ENCODE measurements at places on chromosomes 2 and 18. TPM values are rescaled to one million over a fixed set of nuclear protein-coding genes. Genes with fewer than 3 reads are reported as not detected.
A peak's percentile ranks its signal among the peaks of the same experiment; 100 is the strongest.

DNA sequence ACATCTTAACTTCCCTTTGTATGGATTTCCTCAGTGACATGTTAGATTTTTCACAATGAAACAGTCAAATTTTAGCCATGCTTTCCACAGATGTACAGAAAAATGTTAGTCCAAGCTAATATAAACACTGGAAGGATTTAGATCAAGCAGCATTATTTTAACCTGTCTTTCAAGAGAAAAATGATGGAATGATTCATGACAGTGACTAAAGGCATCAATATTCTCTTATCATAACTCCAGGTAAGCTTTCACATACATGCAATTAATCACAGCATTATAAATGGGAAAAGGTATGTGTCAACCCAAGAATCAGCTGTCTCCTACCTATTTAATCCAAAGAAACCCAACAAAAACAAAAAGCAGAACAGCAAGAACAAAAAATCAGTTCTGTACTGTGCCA is 92.7 kb downstream of the NCKAP5 start:
- DNase-seq = no peak

GRCh38 chr2:132547090-132547687 is 122.8 kb downstream of the LYPD1 start:
- DNase-seq = peak; percentile 84

GRCh38 chr18:31317860-31318259 is at the start of gene DSG1:
TSS of gene DSG1 (plus strand) at chr18:31318160. CDS start at chr18:31318301, 141 bp downstream.
- no peak for DNase-seq

GRCh38 chr2:98935777-98936352 is at the start of gene CRACDL:
TSS of gene CRACDL (minus strand) at chr2:98936225. CDS start at chr2:98846800, 89,425 bp downstream.
- no peak for DNase-seq

The DNAJC5G gene
- not detected for total RNA-seq

The MAP3K19 gene
- 0.09 TPM for total RNA-seq

The TTC21B gene
- 36.8 TPM for total RNA-seq

- DNase-seq = no peak
Observed at GRCh38 chr2:123434546-123435395, 590.3 kb upstream of the CNTNAP5 start.

GRCh38 chr2:229084447-229084846 is 186.6 kb downstream of the PID1 start:
- DNase-seq = no peak

- no peak for DNase-seq
Observed at GRCh38 chr2:214575465-214575864, 164.6 kb downstream of the VWC2L start.

DNA sequence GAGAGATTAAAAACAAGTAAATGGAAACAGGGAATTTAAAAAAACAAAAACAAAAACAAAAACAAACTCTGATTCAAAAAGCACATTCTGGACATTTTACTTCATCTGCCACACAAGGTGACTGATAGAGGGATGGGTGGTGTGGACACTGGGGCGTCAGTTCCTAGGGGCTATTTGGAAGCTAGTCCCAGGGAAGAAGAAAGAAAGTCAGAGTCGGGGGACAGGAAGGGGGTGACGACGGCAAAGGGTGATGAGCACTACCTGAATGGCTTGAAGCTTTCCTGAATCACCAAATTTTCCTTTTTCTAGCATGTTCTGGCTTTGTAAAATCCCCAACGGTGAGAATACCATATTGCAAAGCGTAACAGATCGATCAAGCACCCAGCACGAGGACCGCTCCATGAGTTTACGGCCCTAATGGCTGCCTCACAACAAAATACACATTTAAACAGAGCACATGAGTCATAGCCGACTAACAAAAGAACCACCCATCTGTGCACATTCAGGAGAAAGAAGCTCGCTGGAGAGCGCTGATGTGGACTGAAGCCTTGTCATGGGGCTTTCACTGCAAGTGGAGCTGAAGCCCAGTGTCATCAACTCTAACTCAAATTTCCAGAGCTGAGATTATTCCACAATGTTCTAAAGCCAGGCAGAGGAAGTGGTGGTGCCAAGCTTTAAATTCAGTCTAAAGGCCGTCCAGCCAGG is 178.9 kb downstream of the LNPK start:
- no peak for DNase-seq

The UGT1A8 gene
- not detected for total RNA-seq

DNA sequence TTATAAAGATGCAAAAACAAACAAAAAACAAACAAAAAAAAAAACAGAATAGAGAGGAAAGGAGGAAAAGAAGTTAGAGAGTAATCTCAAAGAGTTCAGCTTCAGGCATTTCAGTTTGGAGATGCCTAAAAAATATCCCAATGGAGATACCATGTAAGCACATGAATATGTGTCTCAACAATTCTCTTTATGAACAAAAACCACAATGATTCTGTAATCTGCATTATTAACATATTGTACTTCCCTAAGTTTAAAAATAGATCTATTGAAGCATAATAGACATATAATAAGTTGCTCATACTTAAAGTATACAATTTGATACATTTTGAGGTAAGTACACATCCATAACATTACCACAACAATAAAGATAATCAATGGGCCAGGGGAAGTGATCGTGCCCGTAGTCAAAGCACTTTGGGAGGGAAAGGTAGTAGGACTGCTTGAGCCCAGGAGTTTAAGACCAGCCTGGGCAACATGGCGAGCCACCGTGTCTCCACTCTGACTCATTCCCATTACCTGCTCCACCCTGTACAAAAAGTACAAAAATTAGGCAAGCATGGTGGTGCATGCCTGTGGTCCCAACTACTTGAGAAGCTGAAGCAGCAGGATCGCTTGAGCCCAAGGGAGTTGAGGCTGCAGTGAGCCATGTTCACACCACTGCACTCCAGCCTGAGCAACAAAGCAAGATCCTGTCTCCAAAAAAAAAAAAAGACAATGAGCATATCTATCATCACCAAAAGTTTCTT is 158.9 kb downstream of the ATAD2B start:
- DNase-seq = no peak

- DNase-seq = no peak
Observed at GRCh38 chr18:44943311-44943881, 262.7 kb downstream of the SETBP1 start.

DNA sequence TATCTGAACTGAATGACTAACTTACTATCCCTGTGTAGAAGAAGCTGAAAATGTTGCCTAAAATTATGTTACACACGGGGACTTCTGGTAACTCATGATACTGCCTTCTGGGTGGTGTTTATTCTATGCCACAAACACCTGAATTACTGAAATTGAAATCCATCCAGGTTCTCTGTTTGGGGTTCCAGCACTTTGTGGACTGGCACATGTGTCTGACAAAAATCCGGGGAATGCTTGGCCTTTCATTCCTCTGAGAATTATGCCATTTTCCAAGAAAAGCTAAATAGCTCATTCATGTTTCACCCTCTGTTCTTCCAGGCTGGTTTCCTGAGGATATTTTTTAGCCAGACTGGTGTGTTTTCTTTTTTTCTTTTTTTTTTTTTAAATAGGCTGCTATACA is 59.5 kb upstream of the POU3F3 start:
- no peak for DNase-seq

GRCh38 chr2:64405581-64406406 is 48.2 kb upstream of the LGALSL start:
- DNase-seq = no peak

The RBKS gene
- 4.8 TPM for total RNA-seq

DNA sequence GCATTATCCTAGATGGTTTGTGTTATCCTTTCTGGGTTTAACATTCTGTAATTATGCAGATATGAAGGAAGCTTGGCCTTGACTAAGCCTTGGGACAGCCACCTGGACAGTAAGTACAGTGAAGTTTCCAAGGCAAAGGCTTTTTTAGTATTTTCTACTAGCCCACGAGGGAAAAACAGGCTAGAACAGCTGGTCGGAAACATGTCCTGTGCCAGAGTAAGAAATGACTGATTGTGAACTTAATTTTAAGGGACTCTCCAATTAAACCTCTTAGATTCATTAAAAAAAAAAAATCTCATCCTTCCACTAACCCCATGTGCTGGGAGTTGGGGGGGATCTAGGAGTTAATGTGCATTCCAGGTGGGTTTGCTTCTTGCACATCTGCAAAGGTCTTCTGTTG is 720.8 kb downstream of the SLC4A3 start:
- no peak for DNase-seq

DNA sequence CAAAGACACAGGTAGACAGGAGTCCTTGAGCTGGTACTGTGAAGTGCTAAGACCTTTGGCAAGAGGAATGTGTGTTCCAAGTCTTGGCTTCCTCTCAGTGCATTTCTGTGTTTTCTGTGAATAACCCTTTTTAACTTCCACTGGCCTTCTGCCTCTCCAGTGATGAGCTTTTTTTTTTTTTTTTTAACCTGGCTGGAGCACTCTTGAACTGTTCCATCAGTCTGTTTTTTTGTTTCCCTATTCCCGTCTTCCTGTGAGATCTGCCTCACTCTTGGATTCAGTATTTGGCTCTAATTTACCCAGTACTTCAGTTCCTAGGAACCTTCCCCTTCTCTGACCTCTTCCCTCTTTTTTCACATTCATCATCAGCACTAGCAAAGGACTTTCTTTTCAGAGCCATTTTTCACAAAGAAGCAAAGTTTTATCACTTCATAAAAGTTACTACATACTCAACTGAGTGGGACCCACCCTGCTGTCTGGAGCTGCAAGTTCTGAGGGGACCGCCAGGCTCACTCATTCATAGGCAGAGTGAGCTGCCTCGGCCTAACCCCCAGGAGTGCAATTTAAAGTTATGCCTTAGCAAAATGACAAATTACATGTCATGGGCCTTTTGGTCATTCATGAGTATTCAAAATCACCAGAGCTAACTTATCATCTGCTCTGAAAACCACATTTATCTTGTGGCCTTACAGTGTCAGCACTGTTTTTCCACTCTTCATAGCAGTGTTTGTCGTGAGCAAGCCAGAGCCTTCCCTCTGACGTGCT is 126.9 kb upstream of the DAPL1 start:
- DNase-seq = no peak

DNA sequence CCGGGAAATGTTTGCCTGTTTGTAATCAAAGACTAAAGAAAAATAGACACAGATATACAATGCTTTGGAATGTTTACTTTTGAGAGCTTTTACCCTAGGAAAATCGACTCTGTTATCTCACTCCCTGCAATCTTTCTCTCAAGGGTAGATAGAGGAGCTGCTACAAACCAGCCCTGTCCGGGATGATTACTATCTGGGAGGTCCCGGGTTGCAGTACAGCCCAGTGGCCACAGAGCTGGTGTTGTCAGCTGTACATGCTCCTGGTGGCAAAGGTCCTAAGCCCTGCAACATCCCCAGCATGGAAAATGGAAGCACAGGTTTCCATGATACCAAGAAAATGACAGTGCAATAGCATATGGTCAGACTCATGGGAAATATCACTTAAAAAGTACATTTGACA is 570.5 kb upstream of the SOX11 start:
- DNase-seq = no peak

DNA sequence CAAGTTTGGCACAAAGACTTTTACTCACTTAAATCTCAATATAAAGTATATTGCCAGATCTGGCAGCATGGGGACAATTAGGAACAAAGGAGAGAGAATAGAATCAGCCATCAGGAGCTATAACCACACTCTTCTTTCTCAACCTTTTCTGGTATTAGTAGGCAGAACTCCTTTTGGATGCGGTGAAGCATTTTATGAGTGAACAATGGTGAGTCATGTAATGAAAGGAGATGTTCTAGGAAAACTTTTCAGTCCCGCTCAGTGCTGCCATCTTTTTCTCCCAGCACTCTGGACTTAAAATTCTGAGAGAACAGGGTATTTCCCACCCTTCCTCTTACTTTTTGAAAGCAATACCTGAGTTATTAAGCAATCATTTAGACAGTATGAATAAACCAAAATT is 32.2 kb downstream of the PLEKHA3 start:
- no peak for DNase-seq

The UGT1A10 gene
- not detected for total RNA-seq

DNA sequence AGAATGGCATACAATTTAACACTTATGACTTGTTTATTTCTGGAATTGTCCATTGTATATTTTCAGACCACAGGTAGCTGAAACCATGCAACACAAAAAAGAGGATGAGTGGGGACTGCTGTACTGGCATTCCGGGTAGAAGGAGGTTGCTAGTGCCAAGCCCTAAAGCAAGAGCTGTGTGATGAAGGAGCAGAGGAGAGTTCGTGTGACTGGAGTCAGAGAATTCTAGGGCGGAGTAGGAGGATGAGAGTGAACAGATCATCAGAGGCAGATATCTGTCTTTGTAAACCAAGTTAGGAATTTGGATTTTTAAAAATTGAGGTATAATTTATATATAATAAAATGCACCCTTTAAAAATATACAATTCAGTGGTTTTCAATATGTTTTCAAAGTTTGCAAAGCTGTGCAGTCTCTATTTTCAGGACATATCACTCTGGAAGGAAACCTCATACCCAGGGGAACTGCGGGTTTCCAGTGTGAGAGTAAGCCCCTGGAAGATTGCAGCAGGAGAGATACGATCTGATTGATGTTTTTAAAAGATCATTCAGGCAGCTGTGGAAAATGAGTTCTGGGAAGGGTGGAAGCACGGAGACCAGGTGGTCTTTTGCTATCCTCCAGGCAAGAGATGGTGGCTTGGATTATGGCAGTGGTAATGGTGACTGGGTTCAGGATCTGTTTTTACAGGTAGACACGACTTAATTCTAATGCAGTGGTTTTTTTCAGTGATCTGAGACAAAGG is 36.4 kb downstream of the TAF1B start:
- no peak for DNase-seq

DNA sequence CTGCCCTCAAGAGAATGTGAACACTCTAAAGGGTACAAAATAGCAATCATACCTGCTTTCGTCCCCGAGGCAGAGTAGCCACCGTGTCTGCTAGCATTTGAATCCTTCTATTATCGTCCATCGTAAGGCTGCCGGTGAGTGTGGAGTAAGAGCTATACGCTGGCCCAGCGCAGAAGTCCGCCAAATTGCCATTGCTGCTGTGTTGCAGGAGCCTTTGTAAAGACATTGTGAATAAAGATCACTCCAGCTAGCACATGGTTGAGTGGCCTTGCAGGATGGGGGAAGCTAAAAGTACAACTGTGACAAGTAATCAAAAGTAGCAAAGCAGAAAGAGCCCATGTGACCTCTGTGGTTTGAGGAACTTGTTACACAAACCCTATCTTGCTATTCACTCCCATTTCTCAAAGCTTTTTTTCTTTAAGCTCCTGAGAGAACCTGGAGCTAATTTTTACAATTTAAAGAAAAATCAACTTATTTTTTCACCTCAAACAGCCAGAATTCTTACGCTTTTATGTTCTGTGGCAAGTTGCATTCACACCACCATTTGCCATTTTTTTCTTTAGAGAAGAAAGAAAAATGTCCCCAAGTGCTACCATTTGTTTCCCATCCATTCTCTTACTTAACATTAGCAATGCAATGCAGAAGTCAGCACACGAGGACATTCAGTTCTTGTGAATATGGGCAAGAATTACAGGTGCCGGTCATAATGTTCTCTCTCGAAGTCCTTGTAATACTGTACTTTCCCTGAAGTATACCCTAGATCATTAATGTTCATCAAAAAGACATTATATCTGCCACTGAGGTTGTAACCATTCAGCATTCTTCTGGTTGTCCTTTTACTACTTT is at the start of gene CYTIP:
TSS of gene CYTIP (minus strand) at position 295 of the 846 bp plus-strand sequence. CDS start at position 226, 69 bp downstream.
- no peak for DNase-seq
